Activated CD4-positive, alpha-beta T cell treated with anti-CD3 and anti-CD28 coated beads, Interleukin-2, Interleukin-4, amounts not matched to agents 100 ng/mL and 50 ng/mL, durations not matched to agents 16 hours and 8 hours (primary cell): ENCODE measurements at places on chromosomes 2 and 18.

DNA sequence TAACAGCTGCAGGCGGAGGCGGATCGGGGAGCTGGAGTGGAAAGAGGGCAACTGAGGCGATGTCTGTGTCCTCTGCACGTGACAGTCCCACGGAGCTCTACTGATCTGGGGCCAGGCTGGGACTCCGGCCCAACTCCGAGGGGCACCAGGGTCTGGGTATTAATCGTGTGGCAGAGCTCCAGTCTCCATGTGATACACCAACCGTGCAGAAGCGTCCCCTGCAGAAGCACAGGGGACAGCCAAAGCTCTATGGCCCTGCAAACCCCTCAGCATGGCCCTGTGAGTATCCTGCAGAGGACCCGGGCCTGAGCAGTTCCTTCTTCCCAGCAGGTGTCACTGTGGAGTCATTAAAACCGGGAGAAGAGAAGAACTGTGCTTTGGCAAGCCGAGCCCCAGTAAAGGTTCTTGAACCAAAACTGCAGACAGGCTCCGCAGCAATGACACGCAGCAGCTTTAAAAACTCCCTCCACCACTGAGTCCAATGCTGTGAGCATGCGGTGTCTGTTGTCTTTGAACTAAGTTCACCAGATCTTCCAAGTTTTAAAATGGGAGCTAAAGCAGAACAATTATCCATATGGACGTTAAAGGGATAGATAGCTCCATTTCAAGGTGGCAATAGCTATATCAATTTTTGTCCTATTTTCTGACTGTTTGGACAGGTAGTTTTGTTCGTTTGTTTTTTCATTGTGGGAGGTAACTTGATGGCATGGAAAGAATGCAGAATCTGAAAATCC is 79.4 kb downstream of the TMEM182 start:
- peak; percentile 46 for DNase-seq

GRCh38 chr2:64492272-64492671 is 31.9 kb upstream of the AFTPH start:
- DNase-seq: no peak

DNA sequence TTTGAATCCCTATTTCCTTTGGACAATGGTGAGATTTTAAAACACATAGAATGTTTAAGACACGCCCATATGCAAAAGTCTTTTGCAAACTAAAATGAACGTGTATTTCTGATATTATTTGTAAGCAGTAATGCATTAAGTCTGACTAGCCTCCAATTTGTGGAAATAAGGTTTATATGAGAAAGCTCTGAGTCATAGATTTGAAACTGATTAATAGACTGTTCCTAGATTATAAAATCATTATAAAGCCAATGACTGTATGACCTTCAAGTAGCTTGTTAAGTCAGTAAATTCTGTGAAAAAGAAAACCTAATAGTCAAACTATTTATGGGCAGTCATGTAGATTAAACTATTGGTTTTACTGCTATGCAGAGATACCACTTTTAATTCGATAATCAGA is 12.8 kb upstream of the EFEMP1 start:
- no peak for DNase-seq

GRCh38 chr2:120741571-120742561 is 6.2 kb downstream of the GLI2 start:
- DNase-seq: no peak

GRCh38 chr2:242030858-242031257 is 161.3 kb downstream of the RTP5 start:
- no peak for DNase-seq

DNA sequence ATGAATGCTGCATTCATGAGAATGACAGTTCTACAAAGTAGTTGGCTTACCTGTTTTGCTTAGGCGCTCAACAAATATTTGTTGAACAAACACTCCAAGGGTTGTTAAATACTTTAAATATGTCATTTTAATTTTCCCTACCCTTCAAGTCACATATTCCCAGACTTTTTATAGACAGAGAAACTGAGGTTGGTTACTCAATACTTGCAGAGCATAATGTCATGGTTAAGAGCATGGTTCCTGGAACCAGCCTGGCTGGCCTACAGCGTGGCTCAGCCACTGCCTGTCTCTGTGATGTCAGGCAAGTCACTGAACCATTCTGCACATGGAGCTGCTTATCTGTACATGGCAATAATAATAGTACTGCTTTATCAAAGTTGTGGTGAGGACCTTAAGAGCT is 120.0 kb upstream of the STK17B start:
- DNase-seq: peak; percentile 41

DNA sequence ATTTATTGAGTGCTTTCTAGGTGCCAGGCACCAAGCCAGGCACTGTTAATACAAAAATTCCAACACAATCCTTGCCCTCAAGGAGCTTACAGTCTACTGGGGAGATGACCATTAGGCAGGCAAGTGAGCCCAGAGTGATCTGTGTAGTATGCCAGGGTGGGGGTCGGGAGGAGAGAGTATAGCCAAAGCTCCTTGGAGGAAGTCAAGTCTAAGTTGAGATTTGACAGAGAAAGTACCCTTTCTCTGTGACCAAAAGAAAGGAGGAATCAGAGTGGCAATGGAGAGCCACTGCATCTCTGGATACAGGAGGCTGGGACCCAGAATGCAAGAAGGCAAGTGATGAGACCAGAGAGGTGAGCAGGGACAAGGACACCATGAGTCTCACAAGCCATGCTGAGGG is 7.5 kb downstream of the ANKRD53 start:
- no peak for DNase-seq

GRCh38 chr2:113088213-113088992 is 20.6 kb downstream of the IL1F10 start:
- no peak for DNase-seq

DNA sequence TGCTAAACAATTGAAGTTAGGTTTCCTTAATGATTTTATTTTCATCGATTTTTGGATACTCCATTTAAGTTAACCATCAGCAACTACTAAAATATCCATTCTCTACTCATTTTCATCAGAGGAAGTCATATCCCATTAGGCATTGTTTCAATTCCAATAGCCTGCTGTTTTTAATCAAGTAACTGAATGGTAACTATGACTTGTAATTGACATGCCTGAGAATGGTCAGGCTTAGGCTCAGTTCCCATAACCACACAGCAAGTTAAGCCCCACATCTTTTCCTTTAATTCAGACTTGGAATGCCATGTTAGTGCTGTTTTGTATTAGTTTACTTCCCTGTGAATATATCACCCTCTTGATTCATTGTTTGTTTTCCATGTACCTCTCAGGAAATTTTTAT is 398.8 kb downstream of the ARHGAP15 start:
- DNase-seq: no peak

- DNase-seq: peak; percentile 10
Measured at GRCh38 chr2:235106874-235107639, 155.2 kb downstream of the SH3BP4 start.

DNA sequence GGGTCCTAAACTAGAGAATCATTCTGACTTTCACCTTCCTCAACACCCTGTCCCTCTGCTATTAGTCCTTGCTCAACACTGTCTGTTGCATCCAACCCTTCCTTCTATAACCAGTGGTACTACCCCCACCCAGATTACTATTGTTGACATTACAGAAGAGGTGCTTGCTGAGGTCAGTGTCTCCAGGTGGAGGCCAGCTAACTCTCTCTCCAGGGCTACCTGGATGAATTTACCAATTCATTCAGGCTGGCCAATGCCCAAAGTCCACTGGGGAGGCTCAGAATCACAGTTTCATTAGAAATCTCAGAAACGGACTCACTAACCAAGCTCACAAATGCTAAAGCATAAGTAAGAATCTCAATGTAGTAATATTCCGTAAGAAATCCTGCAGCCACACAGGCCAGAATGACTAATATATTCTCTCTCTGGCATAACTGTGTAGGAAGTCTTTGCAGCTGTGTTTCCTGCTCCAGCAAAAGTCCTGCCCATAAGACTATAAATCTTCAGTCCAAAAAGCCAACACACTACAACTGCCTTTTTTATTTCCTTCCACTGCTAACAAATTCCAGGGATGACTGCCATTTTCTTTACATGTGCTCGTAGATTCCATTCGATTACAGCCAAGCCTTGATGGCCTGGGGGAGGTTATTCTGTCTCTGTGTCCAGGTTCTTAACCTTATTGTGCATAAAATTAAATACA is 10.0 kb upstream of the TTR start:
- DNase-seq: no peak

GRCh38 chr18:3255611-3256165 is 6.2 kb upstream of the MYL12B start:
- DNase-seq: no peak

DNA sequence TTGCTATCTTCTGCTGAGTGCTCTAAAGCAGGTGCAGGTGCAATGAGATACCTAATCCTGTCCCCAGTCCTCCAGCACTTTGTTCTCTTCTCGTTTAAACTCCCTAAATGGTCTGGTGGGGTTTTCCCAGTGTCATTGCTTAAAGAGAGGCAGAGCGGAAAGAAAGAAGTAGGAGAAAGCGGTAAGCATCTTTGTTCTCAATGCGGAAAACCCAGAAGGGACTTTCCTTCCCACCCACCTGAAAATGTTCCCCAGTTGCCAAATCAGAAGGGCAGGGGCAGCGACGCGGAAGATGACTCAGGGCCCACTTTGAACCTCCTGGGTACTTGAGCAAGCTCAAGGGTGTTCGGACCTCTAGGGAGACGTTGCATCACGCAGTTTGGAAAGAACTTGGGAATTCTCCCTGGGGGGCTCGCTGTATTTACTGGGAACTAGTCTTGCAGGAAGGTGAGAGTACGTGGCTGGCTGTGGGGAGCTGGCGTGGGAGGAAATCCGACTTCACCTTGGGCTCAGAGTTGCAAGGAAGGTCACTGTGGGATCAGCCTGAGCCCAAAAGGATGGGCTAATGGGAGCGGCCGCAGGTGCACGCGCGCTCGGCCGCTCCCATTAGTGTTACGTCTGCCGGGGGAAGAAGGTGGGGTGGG is 589 bp upstream of the SGPP2 start:
- peak; percentile 45 for DNase-seq

DNA sequence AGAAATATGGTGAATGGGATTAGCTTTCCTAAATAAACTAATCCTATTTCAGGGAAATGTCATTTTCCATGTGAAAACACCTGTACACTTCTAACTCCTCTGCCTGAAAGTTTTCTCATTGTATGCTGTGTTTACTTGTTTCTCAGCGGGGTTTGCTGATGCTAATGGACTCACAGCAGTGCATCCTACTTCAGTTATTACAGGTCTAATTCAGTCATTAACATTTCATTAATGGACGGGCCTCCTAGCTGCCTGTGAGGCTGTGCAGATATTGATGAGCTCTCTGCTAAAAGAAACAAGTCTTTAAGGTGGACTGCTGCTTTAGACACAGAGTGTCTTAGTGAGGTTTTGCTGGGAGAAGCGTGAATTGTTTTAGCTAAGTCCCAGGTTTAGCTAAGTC is 1342.0 kb upstream of the ZEB2 start:
- DNase-seq: no peak

DNA sequence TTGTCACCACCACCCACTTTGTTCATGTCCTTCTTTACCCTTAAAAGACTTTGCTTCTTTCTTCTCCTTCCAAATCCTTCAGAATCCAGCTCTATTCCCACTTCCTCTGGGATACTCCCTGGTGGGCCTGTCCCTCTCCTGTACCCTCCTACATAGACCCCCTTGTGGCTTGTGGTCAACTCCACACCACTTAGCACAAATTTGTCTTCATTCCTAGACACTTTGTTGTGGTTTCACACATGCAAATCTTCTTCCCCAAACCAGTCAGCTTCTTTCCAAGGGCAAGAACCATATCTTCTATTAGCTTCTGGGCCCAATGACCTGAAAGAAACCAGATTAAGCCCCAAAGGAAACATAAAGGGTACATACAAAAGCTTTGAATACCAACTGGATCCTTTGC is 342.4 kb downstream of the TNS1 start:
- DNase-seq: no peak

DNA sequence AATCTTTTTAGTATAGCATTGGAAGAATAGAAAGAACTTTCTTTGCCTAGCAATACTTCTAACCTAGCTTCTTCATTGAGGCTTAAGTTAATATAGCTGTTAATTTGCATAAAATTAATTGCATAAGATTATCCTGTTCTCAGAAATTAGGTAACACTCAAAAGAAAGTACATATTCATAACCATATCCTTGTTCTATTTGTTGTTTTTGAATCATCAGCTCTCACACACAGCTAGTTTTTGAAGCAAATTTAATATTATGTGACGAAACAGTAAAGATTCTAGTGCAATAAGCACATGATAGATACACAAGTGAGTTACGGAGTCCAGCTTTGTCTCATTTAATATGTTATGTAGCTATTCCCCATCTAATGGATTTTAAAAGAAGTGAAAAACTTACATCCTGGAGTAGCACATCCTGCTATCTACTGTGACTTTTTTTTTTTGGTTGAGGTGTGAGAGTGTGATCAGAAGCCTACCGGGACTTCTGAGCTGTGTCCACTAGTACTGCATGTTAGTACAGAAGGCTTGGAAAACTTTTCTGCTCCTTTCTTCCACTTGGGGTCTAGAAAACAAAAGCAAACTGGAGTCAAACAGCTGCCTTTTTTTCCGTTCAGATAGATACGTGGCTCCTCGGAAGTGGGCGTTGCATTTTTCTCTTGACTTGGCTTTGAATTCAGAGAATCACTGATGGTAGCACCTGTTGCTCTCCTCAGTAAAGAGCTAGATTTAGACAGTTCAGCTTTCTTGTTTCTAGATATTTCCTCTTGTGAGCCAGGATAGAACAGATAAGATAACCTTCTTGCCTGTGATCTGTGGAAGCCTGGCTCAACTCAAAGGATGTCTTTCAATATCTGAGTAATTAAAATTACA is 27.2 kb downstream of the KDM3A start:
- peak; percentile 33 for DNase-seq

DNA sequence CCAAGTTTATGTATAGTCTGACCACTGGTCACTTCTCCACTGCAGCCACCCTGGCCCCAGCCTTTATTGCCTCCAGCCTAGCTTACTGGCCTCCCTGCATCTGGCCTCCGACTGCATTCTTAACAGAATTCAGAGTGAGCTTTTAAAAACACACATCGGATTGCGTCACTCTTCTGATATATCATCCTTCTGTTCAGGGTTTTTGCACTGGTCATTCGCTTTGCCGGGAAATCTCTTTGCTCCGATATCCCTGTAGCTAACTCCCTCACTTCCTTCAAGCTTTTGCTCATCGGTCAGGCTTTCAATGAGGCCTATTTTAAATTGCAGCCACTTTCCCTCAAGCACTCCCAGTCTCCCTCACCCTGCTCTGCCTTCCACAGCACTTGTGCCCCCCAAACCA is 101.6 kb upstream of the DLX2 start:
- no peak for DNase-seq

- DNase-seq: no peak
Measured at GRCh38 chr2:232957657-232958090, 55.4 kb downstream of the NGEF start.

DNA sequence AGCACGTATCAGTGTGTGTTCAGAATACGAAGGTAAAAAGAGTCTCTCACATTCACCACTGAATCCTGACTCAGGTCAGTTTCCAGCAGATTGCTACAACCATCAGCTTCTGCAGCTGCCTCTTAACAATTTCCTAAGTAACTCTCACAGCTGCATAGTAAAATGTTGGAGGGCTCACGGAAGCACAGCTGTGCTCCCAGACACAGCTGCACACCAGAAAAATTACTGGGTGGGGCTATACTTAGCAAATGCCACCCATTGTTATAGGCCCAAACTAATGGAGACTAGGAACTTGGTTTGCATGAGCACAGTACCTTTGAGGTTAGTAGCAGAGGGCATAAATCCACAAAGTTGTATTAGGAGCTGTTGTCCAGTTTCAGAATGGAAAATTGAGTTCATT is 153.9 kb upstream of the ERBB4 start:
- no peak for DNase-seq

GRCh38 chr2:173667014-173667413 is 298.2 kb downstream of the SP3 start:
- no peak for DNase-seq
